ENCODE measurements at places on chromosomes 12 and 14.

DNA sequence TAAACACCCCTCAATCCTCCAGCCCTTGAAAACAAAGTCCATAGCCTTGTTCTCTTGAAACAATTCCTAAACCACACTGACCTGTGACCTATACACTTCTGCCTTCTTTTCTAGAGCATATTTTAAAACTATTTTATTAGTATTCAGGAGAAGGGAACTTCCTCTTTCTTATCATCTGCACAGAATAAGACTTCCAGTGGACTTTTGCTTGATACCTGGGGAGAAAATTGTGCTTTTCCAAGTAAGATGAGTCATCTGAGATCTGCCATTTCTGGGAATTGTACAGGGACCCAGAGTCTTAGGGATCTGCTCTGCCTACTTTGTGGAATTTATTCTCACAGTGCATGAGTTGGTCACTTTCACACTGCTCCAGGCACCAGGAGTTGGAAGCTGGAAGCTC, 10.5 kb upstream of the WNT5B start:
- no peak for DNase-seq

DNA sequence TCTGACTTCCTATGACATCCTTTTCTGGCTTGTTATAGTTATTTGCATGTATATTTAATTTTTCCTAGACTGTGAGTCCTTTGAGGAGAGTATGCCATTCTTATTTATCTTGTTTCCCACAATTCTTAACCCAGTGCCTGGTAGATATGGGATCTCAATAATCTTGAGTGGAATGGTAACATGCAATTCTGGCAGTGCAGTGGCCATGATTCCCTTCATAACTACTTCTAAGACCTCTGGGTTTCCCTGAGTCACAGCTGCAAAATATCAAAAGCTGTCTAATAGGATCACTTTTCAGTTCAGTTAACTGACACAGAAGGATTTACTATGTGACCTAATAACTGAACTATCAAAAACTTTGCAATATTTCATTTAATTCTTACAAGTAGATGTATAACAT, 135.0 kb downstream of the ADAMTS20 start:
- DNase-seq, result no peak

GRCh38 chr12:93370947-93371346, 6.8 kb upstream of the NUDT4 start:
- no peak for DNase-seq

GRCh38 chr14:92686900-92687427, 61.5 kb downstream of the LGMN start:
- peak; percentile 54 for DNase-seq

DNA sequence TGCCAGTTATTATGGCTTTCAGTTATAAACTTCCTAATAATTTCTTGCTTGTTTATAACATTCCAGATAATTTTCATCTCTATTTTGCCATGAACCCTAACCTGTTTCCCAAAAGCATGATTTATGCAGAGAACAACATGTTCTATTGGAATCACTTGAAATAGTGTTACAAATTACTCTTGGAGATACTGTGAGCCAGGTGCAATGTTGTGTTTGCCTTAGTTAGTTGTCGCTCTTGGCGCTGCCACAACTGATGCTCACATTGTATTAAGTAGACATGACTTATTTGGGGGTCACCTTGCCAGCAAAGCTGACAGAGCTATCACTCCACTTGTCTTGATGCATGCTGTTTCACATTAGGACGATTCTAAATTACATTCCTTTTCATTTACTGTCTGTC, 49.4 kb downstream of the TSPAN8 start:
- DNase-seq, result no peak

- no peak for DNase-seq
Measured at GRCh38 chr14:97888331-97888730, 1091.1 kb downstream of the VRK1 start.

DNA sequence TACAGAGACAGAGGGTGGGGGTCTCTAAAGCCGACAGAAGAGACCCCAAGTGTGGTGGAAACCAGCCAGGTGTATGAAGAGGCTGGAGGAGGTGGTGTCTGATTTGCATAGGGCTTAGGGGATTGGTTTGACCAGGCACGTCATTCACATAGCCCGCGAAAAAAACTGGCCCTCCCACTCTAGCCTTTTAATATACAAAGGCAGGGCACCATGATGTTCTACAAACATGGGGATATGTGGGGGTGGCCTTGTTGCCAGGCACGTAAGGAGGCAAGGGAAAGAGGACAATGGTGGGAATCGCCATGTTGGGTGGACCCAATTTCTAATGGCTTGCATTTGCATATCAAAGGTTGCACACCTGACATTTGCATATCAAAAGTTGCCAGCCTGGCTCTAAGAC, 13.2 kb downstream of the LALBA start:
- DNase-seq, result no peak

- DNase-seq, result no peak
Measured at GRCh38 chr12:2027351-2027750, 23.1 kb upstream of the DCP1B start.

DNA sequence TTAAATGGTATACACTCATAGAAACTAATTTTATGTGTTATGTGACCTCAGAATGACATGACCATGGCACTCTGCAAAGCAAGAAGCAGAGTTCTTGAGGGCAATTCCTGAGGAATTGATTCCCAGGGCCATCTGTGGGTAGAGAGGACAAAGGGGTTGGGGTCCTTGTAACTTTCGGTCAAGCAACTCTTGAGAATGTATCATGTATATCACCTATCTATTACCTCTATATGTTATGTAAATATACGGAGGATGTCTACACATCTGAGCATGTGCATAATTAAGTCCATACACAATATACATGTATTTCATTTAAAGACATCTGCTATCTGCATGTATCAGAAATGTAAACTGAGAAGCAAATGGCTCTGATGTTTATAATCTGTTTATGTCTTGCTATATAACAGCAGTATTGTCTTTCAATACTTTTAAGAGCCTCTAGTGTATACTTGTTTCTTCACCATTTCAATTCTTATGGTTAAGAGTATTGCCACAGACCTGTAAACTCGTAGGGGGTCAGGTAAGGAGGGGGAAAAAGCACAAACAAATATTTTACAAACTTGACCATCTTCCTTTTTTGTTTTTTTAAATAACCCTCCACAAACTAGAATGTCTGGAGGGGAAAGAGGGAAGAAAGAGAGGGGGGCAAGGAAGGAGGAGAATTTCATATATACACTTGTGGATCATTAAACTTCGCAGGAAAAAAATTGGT, 4.5 kb downstream of the FOXA1 start:
- no peak for DNase-seq

DNA sequence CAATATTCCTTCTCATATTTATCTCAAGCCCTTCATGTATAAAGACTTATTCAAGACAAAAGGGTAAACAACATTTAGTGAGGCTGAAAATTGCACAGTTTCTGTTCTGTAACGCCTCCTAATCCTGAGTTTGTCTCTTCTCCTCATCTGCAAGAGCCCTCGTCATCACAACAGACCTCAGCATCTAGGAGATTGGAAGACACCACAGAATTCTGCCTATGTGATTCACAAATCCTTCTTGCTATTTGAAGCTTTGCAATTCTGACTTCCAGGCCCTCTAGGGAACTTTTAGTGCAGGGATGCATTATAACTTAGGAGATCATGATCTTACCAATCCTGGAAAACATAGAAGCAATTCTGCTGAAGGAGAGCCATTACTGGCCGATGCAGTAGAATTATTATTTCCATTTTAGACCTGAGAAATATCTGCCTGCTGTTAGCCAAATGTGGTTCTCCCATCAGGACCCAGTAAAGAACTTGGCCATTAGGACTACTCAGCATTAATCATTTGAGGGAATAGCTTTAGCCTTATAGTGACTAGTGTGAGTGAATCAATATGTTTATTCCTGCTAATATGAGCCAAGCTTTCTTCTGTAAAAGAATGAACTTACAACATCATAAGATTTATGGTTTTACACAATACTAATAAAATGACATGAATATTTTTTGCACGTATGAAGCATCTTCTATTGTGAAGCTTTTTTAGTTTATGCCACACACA, 119.5 kb downstream of the ANO4 start:
- no peak for DNase-seq

- DNase-seq, result no peak
Measured at GRCh38 chr12:42696406-42697149, 107.0 kb upstream of the PRICKLE1 start.

DNA sequence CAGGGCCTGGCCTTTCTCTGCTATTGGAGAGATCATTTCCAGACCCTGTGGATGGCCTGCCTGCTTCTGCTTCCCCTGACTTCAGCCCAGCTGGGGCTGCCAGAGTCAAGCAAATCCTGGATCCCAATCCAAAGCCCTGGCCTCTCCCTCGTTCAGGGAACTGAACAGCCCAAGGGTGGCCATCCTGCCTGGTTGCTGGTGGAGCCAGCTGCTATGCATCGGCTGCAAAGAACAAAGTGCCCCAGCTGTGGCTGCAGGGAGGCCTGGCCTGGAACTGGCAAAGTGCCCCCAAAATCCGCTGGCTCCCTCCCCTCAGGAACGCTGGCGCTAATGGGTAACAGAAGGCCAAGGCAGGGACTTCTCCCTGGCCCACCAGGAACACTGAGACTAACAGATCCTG, 56.4 kb downstream of the LRRC74A start:
- DNase-seq, result no peak

GRCh38 chr12:54350743-54351142, 13.5 kb downstream of the GPR84 start:
- DNase-seq, result no peak

- no peak for DNase-seq
Measured at GRCh38 chr12:124754949-124755800, 108.5 kb downstream of the SCARB1 start.

DNA sequence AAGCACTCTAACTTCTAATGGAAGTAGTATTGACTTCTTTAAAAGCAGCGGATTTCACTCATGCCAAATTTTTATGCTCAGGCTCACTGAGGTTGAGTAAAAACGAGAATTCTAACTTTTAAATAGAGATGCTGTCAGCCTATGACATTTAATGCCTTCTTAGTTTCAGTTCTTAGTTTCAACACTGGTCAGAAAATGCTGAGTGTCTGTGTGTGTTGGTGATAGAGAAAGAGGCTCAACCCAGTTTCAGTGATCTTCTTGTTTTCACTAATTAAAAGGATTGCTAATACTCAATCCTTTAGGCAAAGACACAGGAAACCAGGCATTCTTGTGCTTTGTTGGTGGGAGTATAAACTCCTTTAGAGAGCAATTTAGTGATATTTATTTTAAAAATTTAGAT, 31.0 kb downstream of the PEBP1 start:
- DNase-seq, result no peak

DNA sequence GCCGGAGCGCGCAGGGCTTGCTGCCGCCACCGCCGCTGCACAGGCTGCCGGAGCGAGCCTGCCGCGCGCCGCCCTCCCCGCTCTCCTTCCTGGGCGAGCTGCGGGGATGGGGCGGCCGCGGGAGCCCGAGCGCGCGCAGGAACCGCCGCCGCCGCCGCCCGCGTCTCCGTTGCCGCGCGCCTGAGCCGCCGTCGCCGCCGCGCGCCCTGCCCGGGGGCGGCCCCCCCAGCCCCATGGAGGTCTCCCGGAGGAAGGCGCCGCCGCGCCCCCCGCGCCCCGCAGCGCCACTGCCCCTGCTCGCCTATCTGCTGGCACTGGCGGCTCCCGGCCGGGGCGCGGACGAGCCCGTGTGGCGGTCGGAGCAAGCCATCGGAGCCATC, 352 bp downstream of the PLXNC1 start:
- no peak for DNase-seq

- no peak for DNase-seq
Measured at GRCh38 chr14:68815298-68816182, 22.7 kb upstream of the ZFP36L1 start.

DNA sequence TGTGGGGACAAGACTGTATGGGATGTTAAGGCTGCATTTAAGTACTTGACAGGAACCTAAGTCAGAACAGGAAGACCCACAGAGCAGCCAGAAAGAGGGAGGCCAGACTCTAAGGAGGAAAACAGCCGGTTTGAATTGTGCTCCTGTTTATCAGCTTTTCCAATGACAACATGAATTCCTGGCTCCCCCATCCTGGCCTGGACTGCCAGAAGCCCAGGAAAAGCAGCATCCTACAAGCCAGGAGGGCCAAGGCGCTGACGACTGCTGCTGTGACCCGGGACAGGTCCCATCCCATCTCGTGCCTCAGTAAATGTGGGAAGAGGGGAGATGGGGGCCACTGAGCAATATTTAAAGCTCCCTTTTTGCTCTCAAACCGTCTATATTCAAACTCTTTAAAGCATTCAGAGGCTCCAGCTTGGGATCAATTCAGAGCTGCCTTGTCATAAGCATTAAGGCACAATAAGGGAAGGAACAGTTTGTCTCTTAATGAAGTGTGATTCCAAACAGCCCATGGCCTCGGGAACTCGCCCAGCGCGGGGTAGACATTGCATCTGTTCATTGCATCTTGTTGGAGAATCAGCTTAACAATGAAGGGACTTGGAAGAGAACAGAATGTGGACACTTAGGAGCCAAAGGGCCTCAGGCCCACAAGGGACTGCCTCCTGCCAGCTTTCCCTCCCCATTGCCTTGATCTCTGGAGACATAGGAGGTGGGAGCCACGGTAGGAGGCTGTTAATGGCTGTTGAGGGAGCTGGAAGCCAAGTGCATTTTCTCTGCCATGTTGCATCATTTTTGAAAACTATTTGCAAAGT, 49.6 kb downstream of the CMKLR1 start:
- no peak for DNase-seq

DNA sequence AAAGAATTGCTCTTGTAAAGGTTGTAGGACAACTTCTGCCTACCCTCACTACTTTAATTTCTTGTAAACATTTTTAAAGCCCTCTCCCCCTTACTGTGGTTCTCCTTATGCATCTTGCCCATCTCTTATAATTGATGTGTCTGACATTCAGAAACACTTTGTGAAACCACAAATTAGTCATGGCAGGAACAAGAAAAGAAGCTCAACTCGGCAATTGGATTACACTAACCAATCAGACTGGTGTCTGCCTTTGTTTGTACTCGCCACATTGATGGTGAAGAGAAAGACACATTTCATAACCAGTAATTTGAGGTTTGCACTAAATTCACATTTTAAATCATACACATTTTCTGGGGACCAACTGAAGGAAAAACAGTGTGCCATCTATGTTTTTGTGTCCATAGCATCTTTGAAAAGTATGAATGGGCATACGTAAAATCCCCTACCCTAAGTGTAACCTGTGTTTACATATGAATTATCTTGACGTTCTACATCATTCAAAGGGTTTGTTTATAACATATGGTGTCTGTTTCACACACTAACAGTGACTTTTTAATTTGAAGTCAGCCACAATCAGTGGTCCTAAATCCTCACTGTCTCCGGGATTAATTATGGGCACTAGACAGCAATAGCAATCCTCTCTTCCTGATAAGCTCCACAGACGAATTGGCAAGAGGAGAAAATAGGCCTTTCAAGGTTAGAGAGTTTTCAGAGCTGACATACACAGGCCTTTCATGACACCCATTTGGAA, 49.9 kb downstream of the OTX2 start:
- peak; percentile 30 for DNase-seq

GRCh38 chr12:108477881-108478259, 37.2 kb upstream of the FICD start:
- DNase-seq, result no peak

DNA sequence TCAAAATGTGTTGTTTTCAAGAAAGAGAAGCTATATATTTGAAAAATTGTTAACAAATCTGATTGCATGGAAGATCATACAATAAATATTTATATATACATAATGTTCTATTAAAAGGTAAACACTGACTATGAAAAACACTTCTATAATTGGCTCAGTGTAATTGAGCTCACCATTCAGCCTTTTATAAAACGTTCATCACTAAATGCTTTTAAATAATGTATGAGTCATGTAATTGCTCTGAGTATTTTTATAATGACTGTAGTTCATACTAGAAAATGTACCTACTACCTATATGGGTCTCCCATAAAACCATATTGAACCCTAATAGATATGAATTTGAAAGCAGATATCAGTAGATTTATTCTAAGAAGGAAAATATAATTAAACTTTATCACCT, 240.4 kb upstream of the MGAT4C start:
- DNase-seq, result no peak
